ENCODE measurements at places on chromosomes 13 and 19. TPM values are rescaled to one million over a fixed set of nuclear protein-coding genes. Genes with fewer than 3 reads are reported as not detected.

DNA sequence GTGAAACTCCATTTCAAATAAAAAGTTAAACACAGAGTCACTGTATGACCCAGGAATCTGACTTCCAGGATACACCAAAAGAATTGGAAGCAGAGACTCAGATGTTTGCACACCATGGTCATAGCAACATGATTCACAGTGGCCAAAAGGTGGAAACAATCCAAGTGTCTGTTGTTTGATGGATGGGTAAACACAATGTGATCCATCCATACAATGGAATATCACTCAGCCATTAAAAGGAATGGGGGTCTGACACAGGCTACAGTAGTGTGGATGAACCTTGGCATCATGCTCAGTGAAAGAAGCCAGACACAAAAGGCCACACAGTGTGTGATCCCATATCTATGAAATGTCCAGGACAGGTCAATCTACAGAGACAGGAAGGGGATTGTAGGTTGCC is 174.3 kb downstream of the PTPRS start:
- no peak for DNase-seq

DNA sequence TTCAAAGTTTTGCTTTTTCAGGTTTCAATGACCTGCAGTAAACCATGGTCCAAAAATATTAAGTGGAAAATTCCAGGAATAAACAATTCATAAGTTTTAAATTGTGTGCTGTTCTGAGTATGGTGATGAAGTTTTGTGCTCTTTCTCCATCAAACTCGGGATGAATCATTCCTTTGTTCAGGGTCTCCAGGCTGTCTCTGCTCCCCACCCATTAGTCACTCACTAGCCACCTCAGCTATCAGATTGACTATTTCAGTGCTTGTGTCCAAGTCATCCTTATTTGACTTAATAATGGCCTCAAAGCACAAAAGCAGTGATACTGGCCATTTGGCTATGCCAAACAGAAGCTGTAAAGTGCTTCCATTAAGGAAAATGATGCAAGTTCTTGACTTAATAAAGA is 1140.4 kb downstream of the EFNB2 start:
- no peak for DNase-seq

GRCh38 chr19:4173479-4174212 is 8.7 kb downstream of the SIRT6 start:
- DNase-seq = no peak

- DNase-seq = peak; percentile 67
These were observed 6.0 kb upstream of the TNFAIP8L1 start for GRCh38 chr19:4633140-4633967.

DNA sequence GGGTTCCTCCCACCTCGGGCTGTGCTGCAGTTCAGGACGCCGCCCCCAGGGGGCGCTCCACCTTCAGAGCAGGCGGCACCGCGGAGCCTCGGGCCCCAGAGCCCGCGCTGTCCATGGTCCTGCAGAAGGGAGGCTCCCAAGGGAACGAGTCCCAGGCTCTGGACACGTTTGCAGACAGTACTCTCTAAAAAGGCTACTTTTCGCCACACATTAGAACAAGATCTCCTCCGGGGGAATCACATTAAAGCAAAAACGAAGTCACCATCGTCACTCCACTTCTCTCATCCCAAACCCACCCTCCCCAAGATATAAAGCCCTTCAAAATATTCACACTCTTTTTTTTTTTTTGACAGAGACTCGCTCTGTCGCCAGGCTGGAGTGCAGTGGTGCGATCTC is 4.6 kb upstream of the SIGLEC10 start:
- peak; percentile 91 for DNase-seq

- DNase-seq = no peak
These were observed 49.4 kb upstream of the TEX29 start for GRCh38 chr13:111270765-111271698.

DNA sequence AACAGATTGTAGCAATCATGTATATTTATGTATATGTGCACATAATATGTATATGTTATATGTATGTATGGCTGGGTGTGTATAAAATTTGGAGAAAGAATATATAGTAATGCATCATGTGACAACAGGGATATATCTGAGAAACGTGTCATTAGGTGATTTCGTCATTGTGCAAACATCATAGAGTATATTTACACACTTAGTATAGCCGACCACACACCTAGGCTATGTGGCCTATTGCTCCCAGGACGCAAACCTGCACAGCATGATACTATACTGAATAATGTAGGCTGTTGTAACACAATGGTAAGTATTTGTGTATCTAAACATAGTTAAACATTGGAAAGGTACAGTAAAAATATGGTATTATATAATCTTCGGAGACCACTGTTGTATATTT is 43.8 kb downstream of the ESD start:
- DNase-seq = no peak

GRCh38 chr13:75870397-75870903 is 234.3 kb downstream of the LMO7 start:
- no peak for DNase-seq

- no peak for DNase-seq
These were observed 1386.8 kb downstream of the PCDH9 start for GRCh38 chr13:65843314-65843731.

DNA sequence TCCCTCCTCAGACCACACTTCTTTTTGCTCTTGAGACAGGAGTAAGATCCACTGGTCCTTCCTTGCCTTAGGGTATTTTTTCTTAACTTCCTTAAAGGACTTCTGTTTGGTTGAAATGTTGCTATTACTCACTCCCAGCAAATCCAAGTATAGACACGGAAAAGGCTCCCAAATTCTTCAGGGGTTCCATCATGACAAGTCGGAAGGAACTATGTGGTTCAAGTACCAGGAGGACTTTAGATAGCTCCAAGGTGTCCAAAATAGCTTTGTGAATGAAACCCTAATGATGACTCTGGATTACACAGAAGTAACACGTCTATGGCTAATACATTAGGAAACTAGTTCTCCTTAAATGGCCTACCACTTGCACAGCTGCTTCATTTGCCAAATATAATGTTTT is 238.7 kb downstream of the KCTD12 start:
- DNase-seq = no peak

GRCh38 chr19:7618348-7618747 is 11.0 kb downstream of the XAB2 start:
- no peak for DNase-seq

TGFBR3L gene
- total RNA-seq = 2.7 TPM

- DNase-seq = no peak
These were observed 120.6 kb upstream of the HTR2A start for GRCh38 chr13:47017476-47017875.

IRGC gene
- not detected for total RNA-seq

- DNase-seq = no peak
These were observed at the start of gene ADGRE1 for GRCh38 chr19:6887316-6887715. TSS of gene ADGRE1 (plus strand) at chr19:6887579. CDS start at chr19:6887609, 30 bp downstream.

KLHL1 gene
- total RNA-seq = not detected

NLRP9 gene
- total RNA-seq = not detected

GRCh38 chr19:43726736-43727592 is 11.1 kb downstream of the IRGC start:
- DNase-seq = no peak

GRCh38 chr13:37401721-37402120 is 196.8 kb downstream of the POSTN start:
- DNase-seq = no peak

GRCh38 chr19:44846455-44847143 is 502 bp downstream of the NECTIN2 start:
- DNase-seq = no peak

GGN gene
- not detected for total RNA-seq

IGFL2 gene
- total RNA-seq = not detected

GRCh38 chr19:12997967-12998940 is 3.0 kb downstream of the NFIX start:
- DNase-seq = no peak

ATP4A gene
- total RNA-seq = not detected

DNA sequence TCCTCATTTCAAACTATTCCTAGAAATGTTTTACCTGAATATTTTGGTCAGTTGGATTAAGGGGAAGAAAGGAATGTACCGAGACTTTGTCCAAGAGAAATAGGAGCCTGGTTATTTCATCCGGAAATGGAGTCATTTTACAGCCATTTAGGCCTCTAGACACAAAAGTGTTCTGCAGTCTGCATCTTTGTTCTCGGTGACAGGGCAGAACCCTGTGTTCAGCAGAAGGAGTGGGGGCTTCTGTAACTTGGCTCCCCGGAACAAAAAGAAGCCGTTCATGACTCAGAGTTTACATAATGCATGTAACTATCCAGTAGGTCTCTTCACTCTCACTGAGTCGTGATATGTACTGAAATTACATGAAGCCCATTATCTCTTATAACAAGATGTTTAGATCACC is 21.6 kb upstream of the FNDC3A start:
- no peak for DNase-seq

DCLK1 gene
- total RNA-seq = not detected
